Stimulated activated CD4-positive, alpha-beta T cell treated with anti-CD3 and anti-CD28 coated beads, Interleukin-2, amount 100 ng/mL, for 24 hours (primary cell): ENCODE measurements at places on chromosomes 1 and 21.

DNA sequence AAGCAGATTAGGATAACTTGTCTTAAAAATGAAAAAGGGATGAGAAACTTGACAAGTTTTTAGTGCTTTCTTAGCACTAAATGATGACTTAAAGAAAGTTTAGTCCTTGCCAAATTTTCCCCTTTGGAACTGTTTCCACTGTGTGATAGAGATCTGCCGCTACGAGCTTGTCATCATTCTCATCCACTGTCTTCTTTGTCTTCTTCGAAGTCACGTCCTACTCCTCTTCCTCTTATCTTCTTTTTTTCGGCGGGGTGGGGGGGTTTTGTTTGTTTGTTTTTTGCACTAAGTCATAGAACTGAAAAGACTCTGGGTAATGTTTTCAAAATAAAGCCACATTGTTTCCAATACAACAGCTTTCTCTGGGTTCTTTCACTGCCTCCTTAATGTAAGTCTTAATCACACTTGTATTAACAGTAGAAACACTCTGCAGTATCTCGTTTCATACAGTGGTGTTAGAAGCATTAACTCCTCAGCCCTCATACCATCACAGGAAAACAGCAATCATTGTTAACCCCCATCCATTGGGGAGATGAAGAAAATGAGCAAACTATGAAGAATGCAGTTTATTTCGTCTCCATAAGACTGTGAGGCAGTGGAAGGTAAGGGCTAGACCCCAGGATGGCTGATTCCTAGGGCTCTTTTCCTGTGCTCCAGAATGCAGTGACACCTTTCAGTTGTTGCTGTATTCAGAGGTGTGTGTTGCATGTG, 81.8 kb downstream of the OLFML2B start:
- no peak for DNase-seq

- DNase-seq: no peak
Observed at GRCh38 chr1:57109883-57110282, 144.1 kb upstream of the C8B start.

- no peak for DNase-seq
Observed at GRCh38 chr1:51416910-51417309, 86.5 kb upstream of the TTC39A start.

- DNase-seq: no peak
Observed at GRCh38 chr1:208450958-208451357, 206.8 kb upstream of the PLXNA2 start.
